COLO829 (cell line): ENCODE measurements at places on chromosomes 12 and 14.

- no peak for DNase-seq
These were observed 83.3 kb downstream of the PUS7L start for GRCh38 chr12:43675048-43675904.

DNA sequence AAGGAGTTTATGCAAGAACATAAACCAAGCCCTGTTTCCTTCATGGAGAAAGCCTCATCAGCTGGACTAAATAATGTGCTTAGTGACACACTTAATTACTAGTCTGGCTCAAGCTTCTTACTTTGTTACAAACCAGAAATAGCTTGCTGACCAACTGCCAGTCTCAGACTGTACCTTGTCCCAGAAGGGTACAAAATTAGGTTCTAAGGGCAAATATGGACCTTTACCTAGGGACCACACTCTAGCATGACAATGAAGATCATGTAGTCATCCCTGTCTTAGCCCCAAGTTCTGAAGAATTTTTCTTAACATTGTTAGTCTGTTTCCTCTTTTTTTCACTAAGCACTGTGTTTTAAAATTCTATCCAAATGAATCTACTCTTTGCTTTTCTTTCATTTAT is 2.2 kb downstream of the AMN1 start:
- no peak for DNase-seq

- DNase-seq: no peak
These were observed 211.5 kb downstream of the CHST11 start for GRCh38 chr12:104668274-104668718.

GRCh38 chr14:102140027-102140749 is 491 bp downstream of the WDR20 start:
- no peak for DNase-seq

DNA sequence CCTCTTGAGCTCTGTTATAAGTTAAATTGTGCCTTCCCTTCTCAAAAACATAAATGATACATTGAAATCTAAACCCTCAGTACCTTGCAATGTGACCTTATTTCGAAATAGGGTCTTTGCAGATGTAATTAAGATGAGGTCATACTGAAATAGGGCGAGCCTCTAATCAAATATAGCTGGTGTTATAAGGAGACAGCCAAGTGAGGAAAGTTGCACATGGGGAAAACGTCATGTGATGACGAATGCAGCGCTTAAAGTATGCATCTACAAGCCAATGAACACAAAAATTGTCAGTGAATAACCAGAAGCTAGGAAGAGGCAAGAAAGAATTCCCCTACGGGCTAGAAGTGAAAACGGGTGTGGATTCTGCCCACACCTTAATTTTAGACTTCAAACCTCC is 305.2 kb upstream of the FOXG1 start:
- no peak for DNase-seq

- no peak for DNase-seq
These were observed 24.5 kb downstream of the PRMT8 start for GRCh38 chr12:3515506-3515905.

DNA sequence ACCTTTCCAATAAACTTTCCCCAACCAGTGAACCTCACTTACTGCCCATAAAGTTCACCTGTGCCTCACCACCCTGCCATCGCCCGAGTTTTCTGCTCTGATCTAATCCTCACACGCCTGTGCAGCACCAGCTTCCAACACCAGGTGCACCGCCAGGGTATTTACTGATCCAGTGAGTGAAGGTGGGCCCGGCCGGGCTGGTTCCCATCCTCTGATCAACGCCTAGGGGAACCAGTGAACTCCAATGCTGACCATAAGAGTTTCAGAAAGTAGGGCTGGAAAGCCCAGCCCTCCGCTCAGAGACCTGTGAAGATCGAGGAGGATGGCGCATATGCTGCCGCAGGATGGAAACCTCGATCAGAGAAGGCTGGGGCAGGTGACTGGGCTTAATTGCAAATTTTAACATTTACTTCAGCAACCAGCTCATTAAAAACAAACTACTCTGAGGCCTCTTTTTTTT is 685 bp upstream of the MYL6B start:
- DNase-seq: no peak

GRCh38 chr14:30134936-30135335 is 207.3 kb upstream of the PRKD1 start:
- DNase-seq: no peak

GRCh38 chr12:57715786-57716185 is 21.9 kb downstream of the OS9 start:
- DNase-seq: no peak

DNA sequence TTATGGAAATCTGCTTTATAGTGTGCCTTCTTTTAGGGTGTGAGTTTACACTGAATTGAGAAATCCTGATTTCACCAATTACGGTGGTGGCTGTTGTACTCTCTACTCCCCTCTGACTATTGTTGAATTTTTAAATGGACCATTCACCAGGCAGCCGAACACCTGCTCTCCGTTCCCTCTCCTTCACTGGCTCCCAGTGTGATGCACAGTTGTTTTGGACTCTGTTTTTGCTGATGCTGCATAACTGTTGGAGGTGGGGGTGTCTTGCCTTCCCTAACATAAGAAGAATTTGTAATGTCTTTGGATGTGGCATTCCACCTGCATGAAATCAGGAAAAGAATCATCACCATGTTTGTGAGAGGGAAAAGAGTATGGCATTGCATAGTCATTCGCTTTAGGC is 341.2 kb downstream of the SNAPC1 start:
- no peak for DNase-seq
